HT-29 (cell line): ENCODE measurements at places on chromosomes 1 and 21. TPM values are rescaled to one million over a fixed set of nuclear protein-coding genes. Genes with fewer than 3 reads are reported as not detected.
A peak's percentile ranks its signal among the peaks of the same experiment; 100 is the strongest.

The OR10J1 gene
- not detected in 2 replicates for total RNA-seq

The COL24A1 gene
- not detected in 2 replicates for total RNA-seq

The GNL2 gene
- total RNA-seq = 66.1 and 77.5 TPM in 2 replicates

GRCh38 chr1:108533351-108534083, 26.4 kb upstream of the EEIG2 start:
- no peak for DNase-seq

DNA sequence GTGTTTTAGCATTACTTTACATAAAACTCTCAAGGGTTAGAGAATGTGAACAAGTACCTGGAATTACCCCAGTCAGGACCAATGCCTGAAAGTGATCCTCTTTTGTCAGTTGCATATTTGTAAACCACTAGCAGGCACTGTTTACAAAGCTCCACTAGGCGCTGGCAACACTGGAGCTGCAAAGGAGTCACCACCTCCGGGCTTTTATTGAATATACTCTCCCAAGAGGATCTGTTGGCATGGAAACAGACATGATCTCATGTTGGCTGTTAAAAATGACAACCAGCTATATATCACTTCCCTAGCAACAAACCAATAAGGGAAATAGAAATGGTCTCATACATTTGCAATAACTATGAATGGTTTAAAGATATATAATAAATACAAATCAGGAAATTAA, 116.0 kb downstream of the TTLL7 start:
- peak; percentile 61 for DNase-seq

DNA sequence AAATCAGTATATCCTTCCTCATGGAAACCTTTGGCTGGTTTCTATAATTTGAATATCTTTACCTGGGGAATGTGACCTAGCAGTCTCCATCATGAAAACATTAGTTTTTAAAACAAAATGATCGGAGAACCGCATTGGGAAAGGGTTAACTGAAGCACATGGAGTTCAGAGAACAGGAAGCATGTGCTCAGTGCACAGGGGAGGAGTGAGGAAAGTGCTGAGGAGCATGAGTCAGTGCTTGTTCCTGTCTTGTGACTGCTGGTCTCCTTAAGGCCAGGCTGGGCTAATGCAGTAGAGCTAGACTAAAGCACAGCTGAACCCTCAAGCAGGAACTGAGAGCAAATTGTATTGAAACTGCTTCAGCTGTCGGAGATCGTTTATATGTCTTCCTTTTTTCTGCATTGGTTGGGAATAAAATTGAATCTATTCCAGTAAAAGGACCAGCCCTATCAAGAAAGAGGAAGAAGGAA, 5.8 kb downstream of the IFI16 start:
- DNase-seq = peak; percentile 11
